ENCODE measurements at places on chromosomes 1 and 21. TPM values are rescaled to one million over a fixed set of nuclear protein-coding genes. Genes with fewer than 3 reads are reported as not detected.

Gene S100A9
- total RNA-seq = not detected

DNA sequence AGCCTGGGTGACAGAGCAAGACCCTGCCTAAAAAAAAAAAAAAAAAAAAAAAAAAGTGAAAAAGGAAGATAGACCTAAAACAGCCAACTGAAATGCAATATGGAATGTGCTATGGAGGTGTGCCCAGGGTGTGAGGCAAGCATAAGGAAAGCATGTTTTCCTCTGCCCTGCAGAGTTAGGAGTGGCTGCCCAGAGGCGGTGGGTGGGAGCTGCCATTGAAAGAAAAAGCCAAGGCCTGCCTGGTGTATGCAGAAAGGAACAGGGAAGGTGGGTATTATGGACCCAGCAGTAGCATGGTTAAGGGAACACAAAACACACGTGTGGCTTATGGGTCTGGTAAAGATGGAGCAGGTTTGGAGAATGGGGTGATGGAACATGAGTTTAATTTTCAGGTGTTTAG, 8.9 kb downstream of the CD244 start:
- ATAC-seq = peak; percentile 97

- no peak for ATAC-seq
Measured at GRCh38 chr1:17915511-17916197, 160.5 kb downstream of the ACTL8 start.

DNA sequence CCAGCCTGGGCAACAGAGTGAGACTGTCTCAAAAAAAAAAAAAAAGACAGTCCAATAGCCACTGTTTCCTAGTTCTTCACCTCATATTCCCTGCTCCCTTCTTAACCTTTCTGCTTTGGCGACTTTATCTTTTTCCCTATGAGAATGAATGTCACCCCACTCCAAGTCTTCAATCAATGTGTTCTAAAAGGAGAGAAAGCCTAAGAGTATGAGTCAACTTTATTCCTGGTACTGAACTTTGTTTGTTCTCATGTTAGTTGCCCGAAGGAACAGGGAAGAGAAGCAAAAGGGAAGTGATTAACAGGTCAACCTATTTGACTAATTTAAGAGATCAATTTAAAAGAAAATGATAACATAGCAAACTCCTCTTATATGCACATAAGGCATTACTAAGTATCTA, 39.9 kb upstream of the SLC16A1 start:
- no peak for ATAC-seq
